ENCODE measurements at places on chromosomes 13 and 19.
A peak's percentile ranks its signal among the peaks of the same experiment; 100 is the strongest.

DNA sequence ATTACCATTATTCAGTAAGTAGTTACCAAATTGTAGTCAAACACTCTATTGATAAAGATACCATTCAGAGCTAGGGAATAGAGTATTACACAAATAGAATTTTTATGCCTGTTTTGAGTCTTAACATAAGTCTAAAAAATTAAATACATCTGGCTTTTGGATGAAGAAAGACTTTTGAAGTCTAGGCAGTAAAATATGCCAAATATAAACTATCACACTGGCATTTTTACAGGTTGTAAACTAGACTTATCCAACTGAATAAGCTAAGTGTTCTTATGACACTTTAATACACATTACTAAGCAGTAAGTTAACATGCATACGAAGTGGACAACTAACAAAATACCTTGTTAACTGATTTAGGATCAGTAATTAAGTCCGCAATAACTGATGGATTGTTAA, 108.9 kb downstream of the MAB21L1 start:
- no peak for DNase-seq

DNA sequence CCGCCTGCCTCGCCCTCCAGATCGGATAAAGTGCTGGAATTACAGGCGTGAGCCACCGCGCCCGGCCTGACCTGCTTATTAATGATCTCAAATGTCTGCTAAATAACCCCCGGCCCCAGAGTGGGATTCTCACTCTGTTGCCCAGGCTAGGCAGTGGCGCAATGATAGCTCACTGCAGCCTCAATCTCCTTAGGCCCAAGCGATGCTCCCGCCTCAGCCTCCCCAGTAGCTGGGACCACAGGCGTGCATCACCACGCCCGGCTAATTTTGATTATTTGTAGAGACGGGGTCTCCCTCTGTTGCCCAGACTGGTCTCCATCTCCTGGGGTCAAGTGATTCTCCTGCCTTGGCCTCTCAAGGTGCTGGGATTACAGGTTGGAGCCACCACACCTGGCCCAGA, 626 bp upstream of the ATP5F1D start:
- DNase-seq, result no peak

GRCh38 chr13:26946684-26947343, 186.2 kb upstream of the GPR12 start:
- DNase-seq, result peak; percentile 69

DNA sequence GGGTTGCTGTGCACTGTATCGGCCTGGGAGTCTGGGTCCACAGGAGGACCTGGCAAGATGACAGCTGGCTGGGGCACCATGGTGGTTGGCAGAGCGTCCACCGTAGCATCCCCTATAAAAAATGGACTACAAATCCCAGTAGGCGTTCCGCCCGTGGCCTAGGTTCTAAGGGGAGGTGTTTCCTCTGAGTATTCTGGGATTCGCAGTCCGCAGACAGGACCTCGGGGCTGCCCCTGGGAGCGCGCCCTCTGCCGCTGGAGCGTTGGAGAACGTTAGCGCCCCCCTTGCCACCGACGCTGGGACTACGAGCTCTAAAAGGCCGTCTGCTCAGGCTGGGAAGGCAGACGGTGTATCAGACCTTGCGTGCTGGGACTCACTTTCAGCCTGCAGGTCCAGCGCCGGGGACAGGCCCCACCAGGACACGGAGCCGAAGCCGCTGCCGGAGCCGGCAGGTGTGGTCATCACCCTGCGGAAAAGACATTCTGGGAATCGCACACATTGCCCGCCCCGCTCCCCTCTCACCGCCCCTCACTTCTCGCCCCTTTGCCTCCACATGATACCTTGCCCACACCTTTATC, 372 bp downstream of the DNAAF3 start:
- peak; percentile 96 for DNase-seq

- DNase-seq, result no peak
These were observed 2166.4 kb downstream of the PCDH9 start for GRCh38 chr13:65063753-65064152.

- no peak for DNase-seq
These were observed 108.2 kb upstream of the WASF3 start for GRCh38 chr13:26449063-26449848.

GRCh38 chr13:79349011-79349410, 57.0 kb downstream of the RBM26 start:
- DNase-seq, result no peak

DNA sequence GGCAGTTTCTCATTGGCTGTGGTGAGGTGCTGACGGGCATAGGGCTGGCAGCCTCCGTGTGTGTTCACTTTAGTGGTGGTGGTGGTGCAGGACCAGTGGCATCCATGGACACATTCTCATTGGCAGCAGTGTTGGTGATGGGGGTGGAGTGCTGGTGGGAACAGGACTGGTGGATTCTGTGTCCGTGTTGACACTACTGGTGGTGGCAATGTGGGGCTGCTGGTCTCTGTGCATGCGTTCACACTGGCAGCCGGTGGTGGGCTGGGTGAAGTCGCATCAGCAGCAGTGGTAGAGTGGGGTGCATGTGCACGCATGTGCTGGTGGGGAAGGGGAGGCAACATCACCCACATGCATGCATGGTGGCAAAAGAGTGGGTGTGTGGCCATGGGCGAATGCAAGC, 1471.4 kb upstream of the PCDH20 start:
- DNase-seq, result no peak

- peak; percentile 22 for DNase-seq
These were observed 13.7 kb downstream of the WBP4 start for GRCh38 chr13:41075034-41075433.

Measured in mesendoderm (in vitro differentiated cells).